Kidney epithelial cell (primary cell): ENCODE measurements at places on chromosomes 4 and X. TPM values are rescaled to one million over a fixed set of nuclear protein-coding genes. Genes with fewer than 3 reads are reported as not detected.

DNA sequence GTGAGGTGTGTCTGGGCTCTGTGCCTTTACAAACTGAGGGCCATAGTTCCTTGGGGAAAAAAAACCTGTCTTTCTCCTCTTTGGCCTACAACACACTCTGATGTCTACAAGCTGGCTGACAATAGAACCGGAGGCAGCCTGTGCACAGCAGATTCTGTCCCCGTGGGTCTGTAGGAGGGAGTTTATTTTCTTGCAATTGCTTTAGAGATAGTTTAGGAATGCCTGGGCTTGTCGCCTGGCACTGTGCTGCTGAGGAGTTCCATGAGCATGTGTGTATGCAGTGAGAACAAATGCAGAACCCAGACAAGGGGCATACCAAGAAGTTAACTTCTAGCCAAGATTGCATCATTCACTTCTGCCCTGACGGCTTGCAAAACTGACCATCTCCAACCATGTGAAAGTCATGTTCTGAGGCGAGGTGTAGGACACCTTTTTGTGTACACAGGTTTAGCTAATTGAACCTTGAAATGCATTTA lies 54.1 kb downstream of the CCNI start:
- DNase-seq, result no peak

DNA sequence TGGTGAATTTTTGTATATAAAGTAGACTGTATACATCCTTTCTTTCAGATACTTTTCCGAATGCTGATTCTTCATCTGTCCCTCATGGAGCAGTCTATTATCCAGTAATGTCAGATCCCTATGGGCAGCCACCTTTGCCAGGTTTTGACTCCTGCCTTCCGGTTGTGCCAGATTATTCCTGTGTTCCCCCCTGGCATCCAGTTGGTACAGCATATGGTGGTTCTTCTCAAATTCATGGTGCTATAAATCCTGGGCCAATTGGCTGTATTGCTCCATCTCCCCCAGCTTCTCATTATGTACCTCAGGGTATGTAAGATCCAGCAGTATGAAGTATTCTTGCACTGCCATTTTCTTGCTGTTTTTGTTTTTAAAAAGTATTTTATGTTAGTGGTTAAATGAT lies 78.7 kb downstream of the ALG13 start:
- DNase-seq, result no peak

GRCh38 chrX:19839770-19840254 lies 47.6 kb downstream of the SH3KBP1 start:
- DNase-seq, result no peak

- no peak for DNase-seq
Observed at GRCh38 chrX:129979207-129979920, 3.1 kb upstream of the BCORL1 start.

GRCh38 chr4:150240011-150240410 lies 161.8 kb downstream of the DCLK2 start:
- DNase-seq, result no peak

DNA sequence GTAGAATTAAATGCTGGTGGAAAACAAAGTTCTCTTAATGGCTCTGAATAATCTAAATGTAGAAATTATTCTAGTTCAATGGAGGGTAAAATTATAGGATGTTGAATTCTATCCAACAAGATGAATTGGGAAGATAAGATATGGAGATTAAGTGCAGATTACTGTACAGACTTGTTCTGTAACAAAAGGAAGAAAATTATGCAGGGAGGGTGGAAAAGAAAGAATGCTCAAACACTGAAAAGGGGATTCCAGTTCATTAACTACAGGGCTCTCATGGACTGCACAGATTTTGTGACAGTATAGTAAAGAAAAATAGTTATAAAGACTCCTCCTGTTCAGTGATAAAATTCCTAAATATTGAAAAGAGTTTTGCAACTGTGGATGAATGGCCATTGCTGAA lies 1794.0 kb upstream of the PCDH7 start:
- DNase-seq, result no peak

DNA sequence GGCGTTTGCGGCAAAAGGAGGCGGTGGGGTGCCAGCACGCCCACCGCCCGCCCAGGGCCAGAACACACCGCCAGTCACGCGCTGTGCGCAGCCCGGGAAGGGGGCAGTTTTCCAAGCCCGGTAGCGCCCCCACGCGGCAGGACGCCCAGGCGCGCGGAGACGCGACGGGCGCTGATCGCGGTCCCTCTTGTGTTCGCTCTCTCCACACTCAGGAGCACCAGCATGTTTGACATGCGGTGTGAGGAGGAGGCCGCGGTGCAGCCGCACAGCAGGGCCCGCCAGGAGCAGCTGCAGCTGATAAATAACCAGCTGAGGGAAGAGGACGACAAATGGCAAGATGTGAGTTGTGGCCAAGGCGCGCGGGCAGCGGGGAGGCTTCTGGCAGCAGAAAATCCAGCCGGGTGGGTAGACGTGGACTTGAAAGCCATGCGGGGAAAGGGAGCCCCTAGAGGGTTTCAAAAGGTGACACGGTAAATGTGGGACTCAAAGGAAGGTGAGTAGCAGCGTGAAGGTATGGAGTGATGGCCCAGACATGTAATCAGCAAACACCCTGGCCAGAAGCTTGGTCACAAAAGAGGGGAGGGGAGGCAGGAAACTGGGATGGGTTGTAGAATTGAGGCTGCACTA lies 104.1 kb downstream of the PHOX2B start:
- DNase-seq, result no peak

DNA sequence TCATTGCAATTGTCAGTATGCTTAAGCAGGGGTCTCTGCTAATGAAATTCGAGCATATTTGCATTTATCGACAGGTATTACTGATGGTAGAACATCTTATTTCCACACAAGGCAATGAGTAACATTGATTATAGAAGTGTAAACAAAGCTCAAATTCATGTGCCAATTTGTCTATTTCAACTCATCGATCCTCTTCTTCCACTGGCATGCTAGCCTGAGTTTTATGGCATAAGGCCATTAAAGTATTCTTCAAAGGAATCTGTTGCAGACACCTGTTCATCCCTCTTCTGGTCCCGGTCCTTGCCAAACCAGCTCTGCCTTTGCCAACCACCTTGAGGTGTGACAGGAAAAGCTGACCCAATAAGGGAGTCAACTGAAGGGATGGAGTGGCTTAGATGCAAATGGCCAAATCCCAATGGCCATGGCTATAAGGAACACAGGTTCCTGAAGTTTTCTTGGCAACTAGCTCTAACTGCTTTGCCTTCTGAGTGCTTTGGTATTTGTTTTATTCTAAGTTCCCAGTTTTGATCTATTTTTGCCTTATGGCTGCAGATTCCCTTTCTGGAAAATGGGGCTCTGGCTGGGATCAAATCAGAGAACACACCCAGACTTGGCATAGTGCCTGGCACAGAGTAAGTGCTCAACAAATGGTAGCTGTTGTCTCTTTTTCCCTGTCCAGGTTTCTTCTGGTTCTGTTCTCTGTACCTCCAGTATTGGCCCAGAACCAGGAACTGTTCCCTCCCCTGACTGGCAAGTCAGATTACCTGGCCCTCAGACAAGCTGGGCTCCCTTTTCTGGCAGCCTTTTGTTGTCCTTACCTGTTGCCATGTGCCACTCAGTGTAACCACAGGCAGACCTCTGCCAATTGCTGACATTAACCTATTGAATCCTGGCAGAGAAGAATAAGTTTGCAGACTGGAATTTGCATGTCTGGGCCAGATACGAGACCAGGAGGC lies 63.1 kb downstream of the RTL9 start:
- no peak for DNase-seq

GRCh38 chrX:34467437-34467836 lies 189.6 kb downstream of the TMEM47 start:
- DNase-seq, result no peak

DNA sequence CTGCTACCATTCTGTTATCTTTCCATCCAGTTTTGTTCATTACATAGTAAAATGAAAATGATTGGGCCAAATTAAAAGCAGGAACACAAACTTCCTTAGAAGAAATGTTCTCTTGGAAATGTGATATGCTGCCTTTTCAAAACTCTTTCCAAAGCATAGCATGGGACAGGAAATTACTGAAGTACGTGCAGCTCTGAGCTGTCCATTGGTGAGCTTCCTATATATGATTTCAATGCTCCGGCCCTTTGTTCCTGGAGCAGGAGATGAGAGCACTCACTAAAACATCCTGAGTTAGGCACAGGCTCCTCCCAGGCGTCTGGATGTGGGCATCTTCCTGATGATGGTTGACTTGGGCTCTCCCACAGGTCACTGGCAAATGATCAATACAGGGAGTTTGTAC lies 33.0 kb upstream of the ANXA3 start:
- no peak for DNase-seq

NEXMIF gene
- total RNA-seq, result 0.21 TPM in 2 replicates

ERAS gene
- not detected in 2 replicates for total RNA-seq

VEGFC gene
- 5.0 and 6.2 TPM in 2 replicates for total RNA-seq

TMEM31 gene
- total RNA-seq, result not detected in 2 replicates

SPATA18 gene
- 10.5 and 11.0 TPM in 2 replicates for total RNA-seq
